NCI-H187 (cell line): ENCODE measurements at places on chromosomes 1 and 21.

- DNase-seq: peak; percentile 47
Observed at GRCh38 chr1:18234790-18235242, 127.2 kb downstream of the IGSF21 start.

DNA sequence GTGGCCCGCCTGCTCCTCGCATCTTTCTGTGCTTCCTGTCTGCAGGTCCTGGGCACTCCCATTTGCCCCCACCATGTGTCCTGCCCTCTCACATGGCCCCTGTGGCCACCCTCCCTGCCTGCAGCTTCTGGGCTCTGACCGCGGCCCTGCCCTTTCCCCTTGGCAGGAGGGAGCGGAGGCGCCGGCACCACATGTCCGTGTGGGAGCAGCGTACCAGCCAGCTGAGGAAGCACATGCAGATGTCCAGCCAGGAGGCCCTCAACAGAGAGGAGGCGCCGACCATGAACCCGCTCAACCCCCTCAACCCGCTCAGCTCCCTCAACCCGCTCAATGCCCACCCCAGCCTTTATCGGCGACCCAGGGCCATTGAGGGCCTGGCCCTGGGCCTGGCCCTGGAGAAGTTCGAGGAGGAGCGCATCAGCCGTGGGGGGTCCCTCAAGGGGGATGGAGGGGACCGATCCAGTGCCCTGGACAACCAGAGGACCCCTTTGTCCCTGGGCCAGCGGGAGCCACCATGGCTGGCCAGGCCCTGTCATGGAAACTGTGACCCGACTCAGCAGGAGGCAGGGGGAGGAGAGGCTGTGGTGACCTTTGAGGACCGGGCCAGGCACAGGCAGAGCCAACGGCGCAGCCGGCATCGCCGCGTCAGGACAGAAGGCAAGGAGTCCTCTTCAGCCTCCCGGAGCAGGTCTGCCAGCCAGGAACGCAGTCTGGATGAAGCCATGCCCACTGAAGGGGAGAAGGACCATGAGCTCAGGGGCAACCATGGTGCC is 249.1 kb downstream of the CACNA1E start:
- no peak for DNase-seq

DNA sequence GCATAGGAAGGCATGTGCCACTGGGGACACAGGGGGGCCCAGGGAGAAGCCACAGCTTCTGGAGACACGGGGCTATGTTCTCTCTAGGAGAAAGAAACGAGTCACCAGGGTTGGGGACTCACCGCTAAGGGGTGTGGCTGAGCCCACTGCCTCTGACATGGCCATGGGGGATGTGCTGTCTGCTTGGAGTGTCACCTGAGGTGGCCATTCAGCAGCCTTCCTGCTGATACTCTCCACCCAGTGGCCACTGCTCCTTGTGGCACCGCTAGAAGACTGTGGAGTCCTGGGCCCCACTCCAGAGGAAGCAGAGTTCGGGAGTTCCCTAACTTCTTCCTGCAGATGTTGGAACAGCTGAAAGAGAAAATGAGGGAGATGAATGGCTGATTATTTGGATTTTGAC is 91.2 kb upstream of the SLC45A1 start:
- DNase-seq: no peak

DNA sequence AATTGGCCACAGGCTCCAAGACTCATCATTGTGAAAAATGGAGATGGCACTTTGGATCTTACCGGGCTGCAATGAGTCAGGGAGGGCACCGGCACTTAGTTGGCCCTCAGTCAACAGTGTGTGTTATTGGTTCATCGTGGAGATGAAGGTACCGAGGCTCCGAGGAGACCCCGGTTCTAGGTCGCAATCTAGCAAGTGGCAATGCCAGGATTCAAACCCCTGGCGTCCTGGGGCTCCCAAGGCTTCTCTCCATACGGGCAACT is 49.0 kb upstream of the ACOT11 start:
- DNase-seq: no peak

- DNase-seq: no peak
Observed at GRCh38 chr1:198128533-198128932, 28.3 kb upstream of the NEK7 start.

DNA sequence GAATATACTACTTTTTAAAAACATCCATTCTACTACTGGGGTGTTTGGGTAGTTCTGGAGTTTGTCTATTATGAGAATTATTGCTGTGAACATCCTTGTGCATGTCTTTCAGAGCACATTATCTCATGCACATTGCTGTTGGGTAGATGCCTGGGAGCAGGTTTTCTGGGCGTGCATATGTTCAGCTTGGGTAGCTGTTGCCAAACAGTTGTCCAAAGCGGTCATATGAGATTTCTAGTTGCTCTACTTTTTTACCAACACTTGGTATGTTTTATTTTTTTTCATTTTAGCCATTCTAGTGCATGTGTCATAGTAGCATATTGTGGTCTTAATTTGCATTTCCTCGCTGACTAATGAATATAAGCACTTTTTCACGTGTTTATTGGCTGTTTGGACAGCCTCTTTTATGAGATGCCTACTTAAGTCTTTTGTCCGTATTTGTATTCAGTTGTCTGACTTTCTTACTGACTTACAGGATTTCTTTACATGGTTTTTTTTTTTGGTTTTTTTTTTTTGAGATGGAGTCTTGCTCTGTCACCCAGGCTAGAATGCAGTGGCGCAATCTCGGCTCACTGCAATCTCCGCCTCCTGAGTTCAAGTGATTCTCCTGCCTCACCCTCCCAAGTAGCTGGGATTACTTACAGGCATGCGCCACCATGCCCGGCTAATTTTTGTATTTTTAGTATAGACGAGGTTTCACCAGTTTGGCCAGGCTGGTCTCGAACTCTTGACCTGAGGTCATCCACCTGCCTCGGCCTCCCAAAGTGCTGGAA is 18.1 kb downstream of the ZDHHC18 start:
- no peak for DNase-seq

DNA sequence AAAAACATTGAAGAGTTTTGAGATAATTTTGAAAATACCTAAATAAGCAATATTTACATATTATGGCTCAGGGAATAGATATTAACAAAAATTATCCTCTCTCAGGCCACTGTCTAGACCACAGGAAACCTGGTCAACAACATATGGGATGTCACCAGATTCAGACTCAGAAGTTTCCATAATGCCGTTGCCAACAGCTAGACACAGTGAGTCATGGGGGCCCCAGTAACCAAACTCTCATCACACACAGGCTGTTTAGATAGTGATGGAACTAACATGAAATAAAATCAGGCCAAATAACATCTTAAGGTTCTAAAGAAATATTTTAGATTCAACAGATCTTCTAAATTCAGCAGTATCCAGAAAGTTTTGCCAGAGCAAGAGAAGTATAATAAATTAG is 681.7 kb upstream of the ADAMTS5 start:
- DNase-seq: no peak

- DNase-seq: no peak
Observed at GRCh38 chr21:44670642-44671432, 4.1 kb upstream of the KRTAP12-2 start.

- DNase-seq: no peak
Observed at GRCh38 chr21:34302521-34302920, 61.3 kb upstream of the KCNE2 start.

DNA sequence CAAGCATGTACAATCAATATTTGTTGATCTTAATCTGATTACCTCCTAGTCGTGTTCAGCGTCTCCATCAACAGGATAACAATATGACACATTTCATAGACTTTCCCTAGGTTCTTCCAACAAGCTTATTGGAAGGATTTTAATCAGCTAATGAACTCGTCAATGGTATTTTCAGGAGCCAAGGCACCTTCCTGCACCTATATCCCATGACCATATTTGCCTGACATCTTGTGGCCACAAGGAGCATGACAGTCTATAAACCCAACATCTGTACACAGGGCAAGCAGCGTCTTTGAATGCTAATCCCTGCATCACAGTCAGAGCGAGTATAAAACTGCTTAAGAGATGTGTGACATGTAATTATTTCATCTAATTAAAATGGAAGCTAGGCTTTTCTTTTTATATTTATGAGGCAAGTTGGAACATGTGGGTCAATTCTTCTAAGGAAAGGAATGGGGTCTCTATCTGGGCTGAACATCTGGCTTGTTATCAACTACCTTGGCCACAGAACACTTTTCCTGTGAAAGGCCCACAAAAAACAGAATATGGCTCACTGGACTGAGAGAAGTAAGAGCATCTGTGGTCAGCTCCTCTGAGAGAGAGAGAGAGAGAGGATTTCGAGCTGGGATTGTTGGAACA is 388.8 kb downstream of the NTNG1 start:
- no peak for DNase-seq

DNA sequence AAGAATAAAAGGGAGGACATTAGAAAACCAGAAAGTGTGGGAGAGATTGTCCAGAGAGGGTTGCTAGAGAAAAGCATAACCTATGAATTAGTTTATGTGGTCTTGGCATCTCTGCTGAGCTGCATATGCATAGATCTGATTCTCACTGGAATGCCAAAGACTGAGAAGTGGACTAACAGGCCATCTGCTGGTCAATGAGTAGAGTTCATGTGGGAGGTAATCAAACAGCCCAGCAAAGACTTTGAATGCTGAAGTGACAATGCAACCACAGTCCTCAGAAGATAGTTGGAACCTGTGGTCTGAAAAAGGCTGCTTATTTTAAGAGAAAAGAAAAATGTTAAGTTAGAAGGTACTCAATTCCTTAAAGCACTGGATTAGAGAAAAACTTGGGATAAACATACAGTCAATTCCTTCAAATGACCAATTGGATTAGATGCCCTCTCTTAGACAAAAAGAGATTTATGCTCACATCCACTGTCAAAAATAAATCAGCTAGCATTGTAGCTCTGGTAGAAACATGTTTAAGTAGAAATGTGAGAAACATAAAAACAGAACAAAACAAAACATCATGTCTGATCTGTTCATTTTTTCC is 382.8 kb downstream of the AMY1C start:
- DNase-seq: no peak

DNA sequence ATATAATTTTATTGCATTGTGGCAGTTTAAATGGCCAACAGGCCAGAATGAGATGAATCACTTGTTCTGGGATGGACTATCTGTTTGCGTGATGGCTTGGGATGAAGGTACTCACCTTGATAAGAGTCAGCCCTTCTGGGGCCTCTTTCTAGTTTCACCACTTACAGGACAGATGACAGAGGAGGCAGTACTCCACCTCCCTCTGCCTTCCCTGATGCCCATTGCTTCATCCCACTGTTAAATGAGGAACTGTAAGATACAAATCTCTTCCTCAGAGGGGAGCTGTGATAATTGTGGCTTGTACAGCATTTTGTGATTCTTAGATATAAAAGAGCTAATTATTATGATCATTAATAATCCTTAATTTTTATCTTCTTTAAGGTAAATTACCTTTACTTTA is 3.7 kb upstream of the TCHH start:
- DNase-seq: no peak

DNA sequence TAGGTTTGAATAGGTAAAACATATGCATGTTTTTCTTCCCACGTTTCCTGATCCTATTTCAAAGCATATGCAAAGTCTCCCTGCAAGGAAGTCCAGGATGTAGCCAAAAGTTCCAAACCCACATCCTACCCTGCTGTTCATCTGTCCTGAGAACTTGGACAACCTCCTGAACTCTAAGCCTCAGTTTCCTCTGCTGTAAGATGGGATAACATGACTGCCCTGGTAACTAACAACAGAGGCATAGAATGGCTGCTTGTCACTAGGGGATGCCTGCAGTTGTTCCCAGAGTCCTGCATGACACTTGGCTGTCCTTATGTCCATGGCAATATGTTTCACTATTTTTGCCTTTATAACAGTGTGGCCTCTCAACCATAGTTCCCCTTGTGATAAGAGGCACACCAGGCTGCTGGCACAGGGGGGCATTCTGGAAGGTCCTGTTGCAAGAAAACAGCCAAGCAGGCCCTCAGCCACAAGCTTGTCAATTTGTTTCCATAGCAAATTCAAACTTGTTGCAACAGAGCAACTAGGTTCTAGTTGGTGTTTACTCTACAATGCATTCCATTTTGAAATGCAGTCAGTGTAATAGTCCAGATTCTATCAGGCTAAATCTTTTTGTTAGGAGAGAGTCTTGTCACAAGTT is 1.5 kb upstream of the HDGF start:
- no peak for DNase-seq

DNA sequence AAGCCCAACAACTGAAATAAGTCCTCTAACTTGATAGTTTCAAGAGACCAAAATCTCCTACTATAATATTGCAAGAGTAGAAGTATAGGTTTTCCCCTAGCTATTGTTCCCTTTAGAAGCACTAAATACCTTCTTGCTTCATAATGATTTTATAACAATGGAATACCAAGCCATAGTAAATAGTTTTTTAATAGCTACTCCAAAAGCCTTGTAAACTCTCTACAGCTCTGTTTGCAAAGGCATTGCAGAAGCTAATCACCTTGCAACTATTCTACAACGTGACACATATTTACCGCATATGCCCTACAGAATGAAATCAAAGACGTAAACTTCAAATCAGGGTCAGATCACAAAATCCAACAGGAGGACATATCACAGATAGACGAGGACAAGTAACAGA is 451.5 kb upstream of the ZRANB2 start:
- no peak for DNase-seq

DNA sequence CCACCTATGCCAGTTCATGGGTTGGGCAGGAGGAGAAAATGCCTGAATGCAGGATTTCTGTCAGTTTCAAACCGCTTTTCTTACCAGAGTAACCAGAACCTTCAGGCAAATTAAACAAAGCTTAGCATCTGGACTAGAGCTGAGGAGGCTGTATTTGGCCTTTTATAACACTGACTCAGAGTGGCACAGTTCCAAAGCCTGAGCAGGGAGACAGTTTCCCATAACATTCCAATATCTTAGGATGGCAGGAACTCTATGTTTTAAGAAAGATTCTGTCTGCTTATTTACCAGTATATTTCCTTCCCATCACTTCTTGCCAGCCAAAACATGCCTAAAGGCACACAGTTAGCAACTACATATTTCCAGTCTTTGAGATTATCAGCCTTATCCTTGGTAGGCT is 46.8 kb downstream of the UBR4 start:
- DNase-seq: no peak

DNA sequence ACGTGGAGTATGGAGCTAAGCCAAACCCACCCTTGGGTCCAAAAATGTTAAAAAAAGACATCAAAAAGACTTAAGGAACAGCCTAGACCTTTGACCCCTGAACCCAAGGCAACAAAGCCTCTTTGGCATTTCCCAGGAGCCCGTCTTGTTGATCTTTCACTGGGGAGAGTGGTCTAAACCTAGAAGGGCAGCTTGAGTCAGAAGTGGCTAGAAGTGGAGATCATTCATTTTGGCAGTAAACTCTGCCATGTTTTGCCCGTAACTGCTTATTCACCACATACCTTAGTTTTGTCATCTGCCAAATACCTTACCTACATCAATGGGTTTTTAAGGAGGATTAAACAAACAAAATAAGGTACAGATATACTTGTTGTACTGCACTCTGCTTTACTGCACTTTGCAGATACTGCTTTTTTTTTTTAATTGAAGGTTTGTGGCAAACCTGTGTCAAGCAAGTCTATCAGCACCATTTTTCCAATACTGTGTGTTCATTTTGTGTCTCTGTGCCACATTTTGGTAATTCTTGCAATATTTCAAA is 1.7 kb upstream of the CTSE start:
- no peak for DNase-seq

DNA sequence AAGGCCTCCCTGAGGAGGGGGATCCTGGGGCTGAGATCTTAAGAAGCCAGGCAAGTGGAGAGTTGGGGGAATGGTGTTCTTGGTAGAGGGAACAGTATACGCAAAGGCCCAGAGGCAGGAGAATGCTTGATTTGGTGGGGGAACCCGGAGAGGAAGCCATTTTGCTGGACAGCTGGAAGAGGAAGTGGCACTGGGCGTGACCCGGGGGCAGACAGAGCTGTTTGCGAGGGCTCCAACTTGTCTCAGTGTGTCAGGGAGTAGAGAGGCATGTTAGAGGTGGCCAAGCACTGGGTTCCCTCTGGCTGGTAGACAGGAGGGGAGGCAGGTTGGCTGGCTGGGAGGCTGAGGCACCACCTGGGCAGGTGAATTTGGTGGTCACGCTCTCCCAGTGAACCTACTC is 96.3 kb upstream of the ACTL8 start:
- no peak for DNase-seq
